ENCODE measurements at places on chromosomes 2 and 18. TPM values are rescaled to one million over a fixed set of nuclear protein-coding genes. Genes with fewer than 3 reads are reported as not detected.

DNA sequence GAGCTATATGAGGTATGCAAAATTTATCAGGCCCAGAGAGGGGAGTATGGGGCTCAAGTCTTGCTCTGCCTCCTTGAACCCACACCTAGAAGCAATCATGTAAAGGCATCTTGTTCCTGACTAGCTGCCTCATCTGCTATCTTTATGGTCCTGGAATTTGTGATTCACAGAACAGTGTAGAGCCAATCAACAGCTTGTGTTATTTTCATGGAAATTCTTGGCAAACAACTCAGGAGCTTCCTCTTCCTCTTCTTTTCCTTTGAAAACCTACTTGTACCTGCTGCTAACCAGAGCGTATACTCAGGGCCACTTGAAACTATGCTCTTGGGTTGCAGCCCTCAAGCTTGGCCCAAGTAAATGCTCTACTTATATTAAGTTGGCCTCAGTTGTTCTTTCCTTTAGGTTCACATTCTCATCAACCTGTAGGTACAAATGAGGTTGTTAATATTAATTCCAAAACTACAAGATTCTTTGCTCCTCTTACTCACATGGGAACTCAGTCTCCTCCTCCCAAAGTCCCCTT is 3.5 kb upstream of the NOSTRIN start:
- H3K27ac ChIP-seq, result no peak overlapping the region
- H3K4me3 ChIP-seq, result no peak overlapping the region
- DNase-seq, result no peak
- peaks cover 7% of the 10 kb centered on the region for H3K27me3 ChIP-seq

DNA sequence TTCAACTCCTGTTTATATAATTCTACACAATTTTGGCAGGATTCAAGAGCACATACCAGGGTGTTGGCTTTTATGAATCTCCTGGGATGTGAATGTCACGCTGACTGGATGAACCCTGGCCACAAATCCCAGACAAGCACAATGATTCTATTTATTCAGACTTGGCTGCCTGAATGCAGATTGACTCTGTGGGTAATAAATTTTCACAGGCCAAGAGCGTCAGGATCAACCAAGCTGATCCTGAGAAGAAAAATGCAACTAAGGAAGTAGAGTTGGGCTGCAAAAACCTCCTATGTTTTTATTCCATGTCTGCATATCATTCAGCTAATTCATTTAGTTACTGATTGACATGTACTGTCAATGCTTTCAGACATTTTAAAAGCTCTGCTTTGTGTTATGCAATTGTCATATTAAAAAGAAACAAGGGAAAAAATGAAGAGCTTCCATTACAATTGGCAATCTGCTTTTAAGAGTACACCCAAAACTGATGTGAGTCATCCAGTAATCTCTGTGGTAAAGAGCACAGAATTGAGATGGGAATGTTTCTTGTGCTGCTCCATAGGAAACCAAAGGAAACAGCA is 173.0 kb upstream of the REV1 start:
- no peak for DNase-seq
- no peak overlapping the region for H3K4me3 ChIP-seq
- no peaks in the 10 kb centered on the region for H3K4me1 ChIP-seq
- no peaks in the 10 kb centered on the region for H3K36me3 ChIP-seq
- H3K27me3 ChIP-seq, result no peaks in the 10 kb centered on the region

GRCh38 chr18:31217038-31217849 is 54.6 kb upstream of the DSC1 start:
- H3K4me1 ChIP-seq, result no peaks in the 10 kb centered on the region
- no peaks in the 10 kb centered on the region for H3K36me3 ChIP-seq

DNA sequence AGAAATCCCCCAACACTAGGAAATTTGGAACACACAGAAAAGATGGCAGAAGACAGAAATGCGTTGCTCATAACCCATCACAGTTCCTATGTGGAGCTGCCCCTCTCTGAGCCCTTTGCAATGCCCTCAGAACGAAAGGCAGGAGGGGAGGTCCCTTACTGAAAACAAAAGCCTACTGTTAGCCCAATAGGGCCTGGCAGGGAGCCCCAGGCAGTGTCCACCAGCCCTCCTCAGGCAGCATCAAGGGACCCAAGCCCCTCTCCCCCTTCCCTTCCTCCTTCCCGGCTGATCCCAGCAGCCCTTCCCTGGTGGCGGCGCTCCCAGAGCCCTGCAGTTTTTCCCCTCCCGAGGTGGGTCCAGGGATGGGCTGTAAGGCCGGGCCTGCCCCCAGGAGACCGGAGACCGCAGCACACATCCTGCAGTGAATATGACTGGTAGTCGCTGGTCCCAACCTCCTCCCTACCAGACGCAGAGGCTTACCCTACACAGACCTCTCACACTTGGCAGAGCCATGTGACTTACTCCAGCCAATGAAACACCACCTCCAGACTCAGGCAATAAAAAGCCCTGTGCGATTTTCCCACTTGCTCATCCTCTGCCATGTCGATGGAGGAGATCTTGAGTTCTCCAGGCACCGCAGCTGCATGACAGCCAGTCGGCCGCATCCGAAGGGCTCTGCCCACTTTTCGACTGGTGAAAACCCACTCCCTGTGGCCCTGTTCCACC is 19.4 kb upstream of the DUSP2 start:
- peak overlapping the region; percentile 41 for H3K4me3 ChIP-seq
- DNase-seq, result peak; percentile 63
- peak overlapping the region; percentile 87 for H3K27ac ChIP-seq
- no peaks in the 10 kb centered on the region for H3K36me3 ChIP-seq

CFAP65 gene
- not detected for total RNA-seq
